ENCODE measurements at places on chromosomes 2 and 18. TPM values are rescaled to one million over a fixed set of nuclear protein-coding genes. Genes with fewer than 3 reads are reported as not detected.

The SLC8A1 gene
- 1.9 TPM for total RNA-seq

GRCh38 chr2:52456561-52457377 lies 1310.8 kb upstream of the CHAC2 start:
- DNase-seq = no peak

- DNase-seq = no peak
Observed at GRCh38 chr2:177171418-177171865, 41.2 kb upstream of the HNRNPA3 start.

DNA sequence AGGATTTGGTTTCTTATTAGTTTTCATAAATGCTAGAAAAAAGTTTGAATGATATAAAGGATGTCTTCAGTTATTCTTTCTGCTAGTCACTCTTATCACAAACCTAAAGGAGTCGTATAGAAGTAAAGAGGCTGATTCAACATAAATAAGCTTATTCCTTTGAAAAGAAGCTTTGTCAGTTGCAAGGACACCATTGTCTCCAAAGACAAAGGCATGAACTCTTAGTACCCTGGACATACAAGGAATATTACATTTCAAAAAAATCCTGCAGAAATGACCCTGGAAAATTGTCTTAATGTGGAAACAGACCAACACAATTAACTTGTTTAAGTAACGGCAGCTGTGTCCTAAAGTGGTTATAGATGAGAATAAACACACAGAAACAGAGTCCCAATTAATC lies 528.0 kb downstream of the CPS1 start:
- no peak for DNase-seq

The FAHD2A gene
- total RNA-seq = 50.3 TPM

DNA sequence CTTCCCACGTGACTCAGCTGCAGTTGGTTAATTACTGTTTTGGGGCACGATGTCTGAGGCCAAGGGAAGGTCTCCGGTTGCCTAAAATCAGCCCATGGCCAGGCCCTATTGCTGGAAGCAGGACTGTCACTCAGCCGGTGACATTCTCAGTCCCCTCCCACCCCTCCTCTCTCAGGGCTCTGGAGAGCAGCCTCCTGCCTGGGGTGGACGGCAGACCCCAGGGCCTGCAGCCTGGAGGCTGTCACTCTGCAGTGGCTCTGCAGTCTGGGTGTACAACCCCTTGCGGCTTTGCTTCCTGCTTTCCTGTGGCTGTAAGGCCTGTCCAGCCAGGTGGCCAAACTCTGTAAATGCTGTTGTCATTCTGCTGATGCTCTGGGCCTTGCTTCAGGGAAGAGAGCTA lies 32.8 kb downstream of the ZBTB7C start:
- DNase-seq = peak; percentile 54

DNA sequence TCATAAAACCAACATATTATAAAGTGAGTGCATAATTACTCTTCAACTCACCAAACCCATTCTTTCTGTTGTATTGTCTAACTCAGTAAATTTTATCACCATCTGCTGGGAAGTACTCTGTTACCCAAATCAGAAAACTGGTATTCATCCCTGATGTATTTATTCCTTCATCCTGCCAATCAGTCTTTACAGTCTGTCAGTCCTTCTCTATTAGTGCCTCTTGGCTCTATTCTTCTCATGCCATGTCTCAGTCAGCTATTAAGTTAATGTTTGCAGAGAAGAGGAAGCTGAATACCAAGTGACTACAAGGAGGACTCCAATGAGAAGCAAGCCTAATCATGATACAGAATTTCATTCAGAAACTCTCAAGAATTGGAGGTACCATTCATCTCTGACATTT lies 631.2 kb downstream of the CPS1 start:
- DNase-seq = no peak

DNA sequence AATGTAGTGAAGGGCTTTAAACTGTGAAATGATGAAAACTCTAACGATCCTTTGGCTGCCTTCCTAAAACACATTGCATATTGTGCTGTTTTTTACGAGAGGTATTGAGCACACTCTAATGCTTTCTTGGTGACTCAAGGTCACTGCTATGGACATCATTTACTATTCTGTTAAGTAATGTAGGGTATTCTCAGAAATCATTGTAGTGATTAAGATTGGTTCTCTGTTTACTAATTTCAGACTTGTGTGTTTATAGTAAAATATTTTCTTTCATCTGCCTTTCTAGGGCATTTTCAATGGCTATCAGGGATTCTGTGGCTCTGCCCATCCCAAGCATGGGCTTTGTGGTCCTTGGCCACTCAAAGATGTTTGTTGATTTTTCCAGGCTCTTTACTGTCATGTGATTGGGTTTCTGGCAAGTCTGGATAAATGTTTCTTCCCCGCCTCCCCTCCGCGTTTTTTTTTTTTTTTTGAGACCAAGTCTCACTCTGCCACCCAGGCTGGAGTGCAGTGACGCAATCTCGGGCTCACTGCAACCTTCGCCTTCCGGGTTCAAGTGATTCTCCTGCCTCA lies 29.3 kb downstream of the UBE2F start:
- no peak for DNase-seq

- no peak for DNase-seq
Observed at GRCh38 chr2:118686346-118686745, 161.1 kb downstream of the EN1 start.

DNA sequence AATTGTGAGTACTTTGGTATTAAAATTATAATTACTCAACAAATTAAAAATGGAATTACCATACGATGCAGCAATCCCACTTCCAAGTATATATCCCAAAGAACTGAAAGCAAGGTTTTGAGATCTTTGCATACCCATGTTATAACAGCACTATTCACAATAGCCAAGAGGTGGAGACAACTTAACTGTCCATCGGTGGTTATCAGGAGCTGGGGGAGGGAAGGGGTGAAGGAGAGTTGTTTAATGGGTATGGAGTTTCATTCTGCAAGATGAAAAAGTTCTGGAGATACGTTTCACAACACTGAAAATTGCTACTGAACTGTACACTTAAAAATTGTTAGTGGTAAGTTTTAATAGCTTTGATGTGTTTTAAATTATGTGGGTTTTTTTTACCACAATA lies 25.7 kb downstream of the RAB10 start:
- DNase-seq = no peak

DNA sequence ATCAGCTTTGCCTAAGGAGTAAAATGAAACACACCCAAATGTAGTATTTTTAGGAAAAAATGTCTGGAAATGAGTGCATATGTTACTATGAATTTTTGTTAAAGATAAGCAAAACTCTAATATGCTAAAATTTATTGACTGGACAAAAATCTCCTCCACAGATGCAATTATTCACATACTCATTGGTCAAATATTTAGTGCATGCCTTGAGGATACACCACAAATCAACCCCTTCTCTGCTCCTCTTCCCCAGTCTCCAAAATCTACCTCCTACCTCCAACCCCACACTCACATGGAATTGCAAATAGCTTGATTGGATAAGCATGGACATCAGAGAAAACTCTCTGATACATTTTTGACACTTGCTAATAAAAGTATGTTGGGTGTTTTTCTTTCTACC lies 95.6 kb upstream of the CDC42EP3 start:
- DNase-seq = no peak

The COL4A3 gene
- total RNA-seq = not detected

The CELF4 gene
- 38.4 TPM for total RNA-seq

All from glutamatergic neuron (in vitro differentiated cells).